ENCODE measurements at places on chromosomes 3 and 15.

GRCh38 chr15:89376388-89376787 lies 41.8 kb upstream of the POLG start:
- no peak for DNase-seq

DNA sequence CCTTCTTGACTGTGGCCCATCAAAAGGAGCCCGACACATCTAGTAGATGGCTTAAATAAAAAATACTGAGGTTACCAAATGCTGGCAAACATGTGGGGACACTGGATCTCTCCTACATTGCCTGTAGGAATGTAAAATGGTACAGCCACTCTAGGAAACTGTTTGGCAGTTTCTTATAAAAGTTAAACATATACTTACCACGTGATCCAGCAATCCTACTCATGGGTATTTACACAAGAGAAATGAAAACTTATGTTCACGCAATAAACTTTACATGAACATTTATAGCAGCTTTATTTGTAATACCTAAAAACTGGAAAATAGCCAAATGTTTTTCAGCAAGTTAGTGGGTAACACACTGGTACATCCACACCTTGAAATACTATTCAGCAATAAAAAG lies 9.1 kb downstream of the ZBTB38 start:
- no peak for DNase-seq

DNA sequence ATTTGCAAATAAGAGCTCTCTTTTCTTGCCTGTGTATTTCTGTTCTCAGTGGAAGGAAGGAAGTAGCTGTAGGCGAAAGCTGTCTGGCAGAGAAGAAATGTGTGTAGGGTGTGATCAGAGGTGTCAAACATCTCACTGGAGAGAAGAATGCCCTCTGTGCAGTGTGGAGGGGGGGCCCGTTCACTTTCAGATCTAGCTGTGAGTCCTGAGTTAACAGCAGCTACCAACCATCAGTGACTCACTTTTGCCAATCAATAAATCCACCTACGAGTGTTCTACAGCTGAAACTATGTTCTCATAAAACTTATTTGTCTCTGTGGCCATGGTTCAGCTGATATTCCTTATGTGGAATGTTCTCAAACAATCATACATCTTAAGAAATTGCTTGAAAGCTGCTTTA lies 103.7 kb downstream of the FRMD4B start:
- no peak for DNase-seq

DNA sequence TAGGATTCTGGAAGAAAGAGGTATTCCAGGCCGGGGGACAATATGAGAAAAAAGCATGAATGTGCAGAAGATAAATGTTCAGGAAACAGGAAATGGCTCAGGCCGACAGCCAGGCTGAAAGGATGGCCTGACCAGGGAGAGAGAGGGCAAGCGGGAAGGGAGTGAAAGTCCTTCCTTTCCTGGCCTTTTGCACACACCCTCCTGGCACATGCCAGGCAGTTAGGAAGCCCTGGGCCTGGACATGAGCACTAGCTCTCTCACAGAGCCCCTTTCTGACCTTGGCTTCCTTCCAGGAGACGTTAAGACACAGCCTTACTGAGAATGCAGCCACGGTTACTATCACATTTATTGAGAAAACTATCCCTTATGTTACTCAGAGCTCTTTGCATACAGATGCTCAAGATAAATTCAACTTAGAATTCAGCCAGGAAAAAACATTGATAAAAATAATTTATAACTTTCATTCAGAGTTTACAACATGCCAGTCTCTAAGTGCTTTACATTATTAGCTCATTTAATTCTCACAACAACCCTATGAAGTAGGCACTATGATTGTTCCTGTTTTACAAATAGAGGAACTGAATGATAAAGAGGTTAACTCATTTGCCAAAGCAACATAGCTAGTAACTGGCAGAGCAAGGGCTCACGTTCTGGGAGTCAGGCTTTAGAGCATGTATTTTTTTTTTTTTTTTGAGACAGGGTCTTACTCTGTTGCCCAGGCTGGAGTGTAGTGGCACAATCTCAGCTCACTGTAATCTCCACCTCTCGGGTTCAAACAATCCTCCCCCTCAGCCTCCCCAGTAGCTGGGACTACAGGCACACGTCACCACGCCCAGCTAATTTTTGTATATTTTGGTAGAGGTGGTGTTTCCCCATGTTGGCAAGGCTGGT lies 39.4 kb upstream of the SMAD3 start:
- peak; percentile 65 for DNase-seq

DNA sequence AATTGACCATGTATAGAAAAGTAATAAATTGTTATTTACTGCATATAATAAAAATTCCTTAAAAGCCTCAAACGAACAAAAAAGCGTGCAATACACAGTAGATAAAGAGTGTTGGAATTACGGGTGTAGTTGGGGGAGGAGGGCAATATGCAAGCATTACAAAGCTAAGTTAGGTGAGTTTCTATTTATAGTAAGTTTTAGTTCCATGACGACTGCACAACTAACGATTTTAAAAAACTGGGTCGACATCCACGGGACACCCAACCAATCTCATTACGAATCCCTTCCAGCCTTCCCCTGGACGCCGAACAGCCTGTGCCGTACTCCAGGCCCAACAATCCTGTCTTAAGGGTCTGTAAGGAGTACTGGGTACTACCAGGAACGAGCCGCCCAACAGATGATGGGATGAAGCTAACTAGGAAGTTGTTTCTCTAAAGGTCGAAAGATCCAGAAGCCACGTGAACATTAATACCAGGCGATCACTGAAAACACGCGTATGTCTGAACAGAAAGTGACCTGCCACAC lies 677 bp downstream of the POLQ start:
- peak; percentile 18 for DNase-seq

- DNase-seq = no peak
Observed at GRCh38 chr15:70164910-70165715, 67.4 kb upstream of the TLE3 start.

DNA sequence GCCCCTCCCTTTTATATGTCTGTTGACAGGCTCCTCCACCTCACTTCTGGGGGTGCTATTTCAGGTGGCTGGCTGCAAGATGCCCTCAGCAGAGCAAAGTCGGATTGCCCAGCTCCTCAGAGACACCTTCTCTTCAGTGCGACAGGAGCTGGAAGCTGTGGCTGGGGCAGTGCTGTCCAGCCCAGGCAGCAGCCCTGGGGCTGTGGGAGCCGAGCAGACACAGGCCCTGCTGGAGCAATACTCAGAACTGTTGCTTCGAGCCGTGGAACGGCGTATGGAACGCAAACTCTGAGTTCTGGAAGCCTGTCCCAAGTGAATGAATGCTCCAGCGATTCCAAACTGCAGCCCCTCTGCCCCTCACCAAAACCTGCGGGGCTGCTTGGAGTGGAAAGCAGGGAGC lies 2.7 kb upstream of the JMJD7 start:
- DNase-seq = no peak

DNA sequence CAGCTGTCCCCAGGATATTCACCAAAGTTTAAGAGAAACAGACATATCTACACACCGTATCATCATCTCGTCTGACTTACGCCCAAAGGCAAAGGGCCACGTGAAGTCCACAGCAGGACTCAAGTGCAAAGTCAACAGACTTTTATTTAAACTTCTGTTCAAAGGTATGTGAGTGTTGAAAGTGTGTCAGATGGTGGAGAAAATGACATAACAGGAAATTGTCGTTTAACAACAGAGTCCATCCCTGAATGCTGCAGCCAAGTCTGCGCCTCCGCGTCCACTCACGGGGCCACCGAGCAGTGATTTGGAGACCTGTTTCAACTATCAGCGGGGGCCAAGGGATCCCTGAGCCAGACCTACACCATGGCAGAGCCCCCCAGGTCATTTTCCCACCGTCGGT lies 165.6 kb downstream of the XXYLT1 start:
- DNase-seq = peak; percentile 27

- no peak for DNase-seq
Observed at GRCh38 chr15:96413657-96414056, 83.2 kb downstream of the NR2F2 start.

GRCh38 chr3:63908081-63908736 lies 4.0 kb downstream of the SCAANT1 start:
- peak; percentile 19 for DNase-seq

DNA sequence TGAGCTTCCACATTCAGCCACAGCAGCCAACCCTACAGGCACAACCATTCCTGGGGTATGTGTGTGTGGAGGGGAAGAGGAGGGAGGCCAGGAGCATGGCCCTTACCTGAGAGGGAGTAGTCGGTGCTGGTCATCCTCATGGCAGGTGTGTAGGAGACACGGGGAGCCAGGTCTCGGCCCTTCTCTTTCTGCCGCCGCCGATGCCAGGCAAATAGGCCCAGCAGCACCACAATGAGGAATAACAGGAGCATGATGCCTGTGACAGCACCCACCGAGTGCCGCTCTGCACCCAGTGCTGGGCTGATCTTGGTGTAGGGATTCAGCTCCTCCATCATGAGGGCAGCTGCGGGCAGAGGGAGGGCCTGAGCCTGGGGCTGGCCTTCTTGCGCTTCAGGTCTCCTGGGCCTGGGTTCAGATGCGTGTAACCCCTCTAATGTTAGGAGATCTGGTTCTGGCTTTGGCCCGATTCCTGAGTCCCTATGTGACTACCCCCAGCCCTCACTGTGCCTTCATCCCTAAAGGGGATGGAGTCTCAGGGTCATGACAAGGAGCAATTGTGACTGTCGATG lies 44.4 kb downstream of the RAB11A start:
- DNase-seq = no peak

GRCh38 chr3:182979103-182979673 lies 1.1 kb downstream of the DCUN1D1 start:
- DNase-seq = peak; percentile 15

GRCh38 chr3:133883641-133884040 lies 12.0 kb downstream of the RAB6B start:
- no peak for DNase-seq

DNA sequence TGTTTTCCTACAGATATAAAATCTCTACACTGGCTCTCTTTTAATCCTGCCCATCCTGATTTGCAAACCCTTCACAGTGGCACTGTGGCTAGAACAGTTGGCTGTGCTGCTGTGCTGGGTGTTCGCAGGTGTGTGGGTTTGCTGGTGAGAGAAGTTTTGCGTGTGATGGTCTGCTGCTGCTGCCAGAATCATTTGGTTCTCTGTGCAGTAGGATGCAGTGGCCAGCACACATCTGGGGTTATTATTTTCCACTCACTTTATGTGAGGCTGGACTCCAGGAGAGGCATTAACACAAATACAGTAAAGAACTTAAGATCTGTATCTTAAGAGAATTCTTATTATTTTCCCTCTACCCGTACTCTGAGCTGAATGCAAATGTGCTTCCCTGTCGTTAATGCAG lies 16.0 kb upstream of the PSMD6 start:
- DNase-seq = no peak

GRCh38 chr3:37779289-37780152 lies 82.2 kb upstream of the CTDSPL start:
- peak; percentile 92 for DNase-seq

GRCh38 chr3:155871746-155872158 lies 1.3 kb downstream of the GMPS start:
- DNase-seq = no peak

GRCh38 chr3:142963516-142964448 lies at the start of gene PAQR9:
TSS of gene PAQR9 (minus strand) at chr3:142963674. CDS start at chr3:142963336, 338 bp downstream.
- peak; percentile 36 for DNase-seq

GRCh38 chr15:74251131-74251811 lies 15.1 kb downstream of the CCDC33 start:
- DNase-seq = peak; percentile 90

DNA sequence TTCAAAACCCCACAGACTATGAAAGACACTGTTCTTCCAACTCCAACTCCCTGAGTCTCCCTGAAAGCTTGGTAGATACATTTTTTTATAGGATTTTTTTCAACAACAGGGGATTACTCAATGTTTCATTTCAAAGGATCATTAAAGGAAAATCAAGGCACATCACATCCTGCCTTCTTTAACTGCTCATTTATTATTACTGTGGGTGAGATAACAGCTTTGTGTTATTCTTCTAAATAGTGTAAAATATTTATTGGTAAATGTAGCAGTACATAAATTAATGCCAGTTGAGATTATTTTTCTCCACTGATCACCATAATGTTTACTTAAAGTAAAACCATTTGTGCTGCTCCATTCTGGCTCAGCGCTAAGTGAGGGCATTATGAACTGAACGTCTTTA lies 57.2 kb downstream of the AGBL1 start:
- DNase-seq = no peak

DNA sequence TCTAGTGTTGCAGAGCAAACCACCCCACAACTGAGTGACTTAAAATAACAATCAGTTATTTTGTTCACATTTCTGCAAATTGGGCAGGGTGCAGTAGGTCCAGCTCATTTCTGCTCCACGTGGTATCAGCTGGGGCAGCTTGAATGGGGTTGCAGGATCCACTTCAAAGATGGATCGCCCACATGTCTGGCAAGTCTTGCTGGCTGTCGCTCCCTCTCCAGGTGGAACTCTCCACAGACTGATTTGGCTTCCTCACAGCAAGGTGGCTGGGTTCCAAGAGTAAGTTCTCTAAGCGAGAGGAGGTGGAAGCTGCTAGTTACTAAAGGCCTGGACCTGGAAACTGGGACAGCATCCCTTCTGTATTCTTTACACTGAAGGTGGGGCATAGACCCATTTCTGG lies 213.3 kb downstream of the SLC9A9 start:
- DNase-seq = no peak

DNA sequence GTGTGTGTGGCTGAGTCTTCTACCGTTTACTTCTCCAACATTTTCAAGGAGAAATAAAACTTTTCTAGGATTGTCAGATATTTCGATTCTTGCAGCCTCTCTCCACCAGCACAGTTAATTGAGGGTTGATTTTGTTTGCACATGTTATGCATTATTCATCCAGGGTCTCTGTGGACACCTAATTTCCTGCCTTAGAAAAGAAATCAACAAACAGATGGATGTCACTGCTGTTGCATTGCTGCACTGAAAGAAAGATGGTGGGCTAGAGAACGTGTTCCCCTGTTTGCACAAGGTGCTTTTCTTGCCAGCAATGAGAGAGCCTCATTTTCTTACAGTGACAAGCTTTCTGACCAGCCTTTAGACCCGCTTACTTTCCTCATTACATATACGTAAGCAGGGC lies 150.0 kb downstream of the CLSTN2 start:
- no peak for DNase-seq

DNA sequence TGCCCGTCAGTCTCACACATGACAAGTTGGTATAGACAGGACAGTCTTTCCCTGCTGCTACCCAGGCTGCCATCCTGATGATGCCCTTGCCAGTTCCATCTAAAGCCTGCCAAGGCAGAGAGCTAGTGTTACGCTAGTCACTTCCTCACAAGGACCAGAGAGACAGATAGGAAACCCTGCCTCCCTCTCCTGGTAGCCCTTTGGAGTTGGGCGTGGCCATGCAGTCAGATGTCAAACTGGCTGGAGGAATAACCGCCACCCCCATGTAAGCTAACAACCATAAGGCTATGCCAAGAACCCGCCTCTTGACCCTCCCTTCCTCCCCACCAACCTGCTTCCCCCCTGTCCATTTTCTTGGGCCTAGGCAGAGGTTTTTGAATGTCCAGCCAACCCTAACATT lies 2.8 kb downstream of the TMEM115 start:
- DNase-seq = no peak

GRCh38 chr3:149277331-149277813 lies 55.7 kb upstream of the CP start:
- no peak for DNase-seq

DNA sequence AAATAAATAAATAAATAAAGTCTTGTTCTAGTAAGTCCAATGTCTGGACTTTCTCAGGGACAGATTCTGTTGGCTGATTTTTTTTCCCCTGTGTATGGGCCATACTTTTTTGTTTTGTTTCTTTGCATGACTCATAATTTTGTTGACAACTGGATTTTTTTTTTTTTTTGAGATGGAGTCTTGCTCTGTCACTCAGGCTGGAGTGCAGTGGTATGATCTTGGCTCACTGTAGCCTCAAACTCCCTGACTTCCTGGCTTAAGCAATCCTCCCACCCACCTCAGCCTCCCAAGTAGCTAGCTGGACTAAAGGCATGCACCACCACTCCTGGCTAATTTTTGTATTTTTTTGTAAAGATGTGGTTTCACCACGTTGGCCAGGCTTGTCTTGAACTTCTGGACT lies 38.9 kb downstream of the TICRR start:
- DNase-seq = no peak

All from tongue (tissue), 3 donors.